Thoracic aorta endothelial cell (primary cell): ENCODE measurements at places on chromosomes 7 and 10. TPM values are rescaled to one million over a fixed set of nuclear protein-coding genes. Genes with fewer than 3 reads are reported as not detected.

The GPNMB gene
- 0.13 and 0.72 TPM in 2 replicates for total RNA-seq

The NUTM2E gene
- not detected in 2 replicates for total RNA-seq

The CREB5 gene
- total RNA-seq, result 5.9 and 6.9 TPM in 2 replicates

The CFAP46 gene
- total RNA-seq, result 1.7 and 2.4 TPM in 2 replicates

The SLC26A3 gene
- not detected in 2 replicates for total RNA-seq

The RTKN2 gene
- 0.80 and 7.5 TPM in 2 replicates for total RNA-seq

The CISD1 gene
- total RNA-seq, result 63.2 and 66.1 TPM in 2 replicates

The HOXA10 gene
- 0.27 and 5.8 TPM in 2 replicates for total RNA-seq

The TAS2R40 gene
- total RNA-seq, result not detected in 2 replicates

The SPDYE9 gene
- total RNA-seq, result not detected in 2 replicates

The IL15RA gene
- total RNA-seq, result 14.9 and 26.6 TPM in 2 replicates

The CLDN15 gene
- total RNA-seq, result 3.3 and 4.6 TPM in 2 replicates

The KEL gene
- total RNA-seq, result 0.07 and 0.13 TPM in 2 replicates

The SFXN2 gene
- total RNA-seq, result 7.2 and 8.1 TPM in 2 replicates

The LIPN gene
- not detected in 2 replicates for total RNA-seq

The IFIT1 gene
- total RNA-seq, result 1.5 and 1.6 TPM in 2 replicates

The SLC26A5 gene
- total RNA-seq, result 0.13 and 0.14 TPM in 2 replicates

The PARD3 gene
- total RNA-seq, result 56.2 and 63.4 TPM in 2 replicates

The FAM25A gene
- total RNA-seq, result not detected in 2 replicates

The PRLHR gene
- total RNA-seq, result not detected in 2 replicates

The DYDC2 gene
- total RNA-seq, result not detected in 2 replicates

The TAS2R41 gene
- not detected in 2 replicates for total RNA-seq

The KCNH2 gene
- total RNA-seq, result under 0.01 and 0.07 TPM in 2 replicates
